CD4-positive, alpha-beta memory T cell (primary cell): ENCODE measurements at places on chromosomes 16 and 17. TPM values are rescaled to one million over a fixed set of nuclear protein-coding genes. Genes with fewer than 3 reads are reported as not detected.

GRCh38 chr17:81025741-81026129 lies 9.2 kb upstream of the BAIAP2 start:
- no peak for DNase-seq

DNA sequence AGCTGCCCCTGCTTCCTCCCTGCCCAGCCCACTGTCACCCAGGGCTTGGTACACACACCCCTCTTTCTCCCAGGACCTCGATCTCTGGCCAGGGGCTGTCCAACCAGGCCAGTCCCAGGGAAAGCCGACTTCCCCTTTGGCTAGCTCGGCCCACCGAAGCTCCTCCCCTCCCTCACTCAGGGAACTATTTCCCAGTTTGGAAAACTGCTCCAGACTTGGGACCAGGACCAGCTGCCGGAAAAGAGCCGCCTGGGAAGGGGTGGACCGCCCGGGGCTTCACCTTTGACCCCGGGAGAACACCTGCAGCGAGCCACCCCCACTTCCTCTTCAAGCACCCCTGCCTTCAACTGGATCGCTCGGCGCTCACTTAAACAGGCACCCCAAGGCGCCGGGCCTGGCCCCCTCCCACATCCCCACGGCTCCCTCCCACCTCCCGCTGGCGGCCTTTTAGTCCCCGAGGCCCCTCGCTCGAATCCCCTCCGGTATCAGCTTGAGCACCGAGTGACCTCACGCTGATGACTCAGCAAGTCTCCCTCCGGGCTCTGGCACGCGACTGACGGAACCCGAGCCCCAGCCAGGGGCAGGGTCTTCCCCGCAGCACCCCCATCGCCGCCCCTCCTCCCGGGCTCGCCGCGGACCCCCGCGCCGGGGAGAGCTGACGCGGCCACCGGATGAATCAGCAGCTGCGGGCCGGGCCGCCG lies 934 bp downstream of the MAFG start:
- DNase-seq: peak; percentile 43

- no peak for DNase-seq
Observed at GRCh38 chr16:25260416-25260815, 2.8 kb upstream of the ZKSCAN2 start.

- DNase-seq: peak; percentile 6
Observed at GRCh38 chr16:66274335-66275110, 92.0 kb upstream of the CDH5 start.

DNA sequence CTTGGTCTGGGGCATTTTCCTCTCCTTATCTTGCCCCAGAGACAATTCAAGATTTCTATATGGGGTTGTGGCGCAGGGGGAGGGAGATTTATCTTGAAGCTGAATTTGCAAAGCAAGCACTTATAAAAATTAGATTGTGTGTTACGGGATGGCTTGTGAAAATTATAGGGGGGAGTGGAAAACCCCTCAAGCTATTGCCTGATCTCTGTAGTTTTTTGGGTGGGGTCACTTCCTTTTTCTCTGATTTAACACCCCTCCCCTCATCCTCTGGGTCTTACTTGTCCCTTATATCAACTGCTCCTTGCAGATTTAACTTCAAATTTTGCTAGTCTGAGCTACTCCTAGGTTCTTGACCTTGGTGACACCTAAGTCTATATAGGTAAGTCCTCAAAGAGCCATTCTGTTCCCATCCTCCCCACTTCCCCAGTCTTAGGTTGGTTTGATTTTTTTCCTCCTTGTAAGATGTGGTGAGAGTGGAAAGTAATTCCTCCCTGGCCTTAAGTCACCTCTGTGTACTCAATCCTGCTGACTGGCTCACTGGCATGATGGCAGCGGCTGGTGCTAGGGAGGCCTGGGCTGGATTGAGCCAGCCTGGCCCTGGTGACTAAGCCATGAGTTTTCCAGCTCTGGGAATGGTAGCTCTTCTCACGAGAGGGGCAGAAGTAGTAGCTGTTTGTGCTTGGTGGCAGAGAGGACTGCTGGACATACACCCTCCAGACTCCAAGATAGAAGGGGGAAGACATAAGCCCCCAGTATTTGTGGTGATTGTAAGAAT lies 2.3 kb downstream of the ARL4D start:
- no peak for DNase-seq

DNA sequence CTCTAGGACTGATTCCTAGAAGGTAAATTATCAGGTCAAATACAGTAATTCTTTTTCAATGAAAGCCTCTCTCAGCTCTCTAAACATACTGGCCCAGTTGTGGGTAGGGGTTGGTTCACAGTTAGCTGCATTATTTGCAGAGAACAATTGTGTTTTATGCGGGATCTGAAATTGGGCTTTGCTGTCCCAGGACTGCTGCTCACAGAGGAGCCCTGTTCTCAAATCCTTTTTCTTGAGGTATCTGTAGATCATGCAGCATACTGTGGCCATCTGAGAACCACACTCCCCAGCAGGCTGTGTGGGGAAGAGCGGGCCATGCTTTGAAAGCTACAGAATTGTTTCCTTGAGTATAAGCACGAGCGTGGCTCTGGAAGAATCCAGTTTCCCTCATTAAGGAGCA lies 17.5 kb downstream of the MTHFSD start:
- DNase-seq: no peak

- DNase-seq: no peak
Observed at GRCh38 chr17:50764734-50765149, 2.6 kb downstream of the ANKRD40CL start.

- DNase-seq: no peak
Observed at GRCh38 chr16:15854906-15855703, 1.7 kb downstream of the MYH11 start.

- peak; percentile 56 for DNase-seq
Observed at GRCh38 chr17:79391376-79392233, 219.2 kb downstream of the RBFOX3 start.

DNA sequence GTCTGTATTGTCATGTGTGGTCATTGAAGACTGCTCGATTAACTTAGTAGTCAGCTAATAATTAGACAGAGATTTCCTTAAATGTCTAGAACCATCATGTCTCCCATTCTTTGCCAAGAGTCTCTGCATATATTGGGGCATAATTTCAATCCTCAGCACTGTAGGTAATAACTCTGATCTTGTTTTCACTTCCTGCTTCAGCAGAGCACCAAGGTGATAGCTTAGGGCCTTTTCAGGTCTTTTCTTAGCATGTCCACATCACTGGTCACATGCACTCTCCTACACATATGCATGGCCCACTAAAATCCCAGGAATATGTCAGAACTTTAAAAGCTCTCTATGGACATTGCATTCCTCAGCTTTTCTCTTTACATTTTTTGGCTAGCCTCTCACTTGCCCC lies 110.3 kb upstream of the NACA2 start:
- DNase-seq: no peak

- peak; percentile 22 for DNase-seq
Observed at GRCh38 chr17:3222505-3222904, 15.0 kb downstream of the OR1A1 start.

GRCh38 chr16:84782846-84783245 lies 36.9 kb upstream of the CRISPLD2 start:
- DNase-seq: no peak

- no peak for DNase-seq
Observed at GRCh38 chr17:67636834-67637520, 80.8 kb upstream of the NOL11 start.

DNA sequence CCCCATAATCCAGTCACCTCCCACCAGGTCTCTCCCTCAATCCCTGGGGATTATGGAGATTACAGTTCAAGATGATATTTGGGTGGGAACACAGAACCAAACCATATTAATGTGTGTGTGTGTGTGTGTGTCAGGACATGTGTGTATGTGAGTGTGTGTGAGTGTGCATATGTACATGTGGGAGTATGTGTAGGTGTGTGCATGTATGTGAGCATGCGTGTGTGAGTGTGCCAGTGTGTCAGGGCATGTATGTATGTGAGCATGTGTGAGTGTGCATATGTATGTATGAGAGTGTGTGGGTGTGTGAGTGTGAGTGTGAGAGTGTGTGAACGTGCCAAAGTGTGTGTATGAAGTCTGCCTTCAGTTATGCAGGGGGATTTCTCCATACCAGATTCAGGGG lies 37.8 kb downstream of the RGS9 start:
- no peak for DNase-seq

DNA sequence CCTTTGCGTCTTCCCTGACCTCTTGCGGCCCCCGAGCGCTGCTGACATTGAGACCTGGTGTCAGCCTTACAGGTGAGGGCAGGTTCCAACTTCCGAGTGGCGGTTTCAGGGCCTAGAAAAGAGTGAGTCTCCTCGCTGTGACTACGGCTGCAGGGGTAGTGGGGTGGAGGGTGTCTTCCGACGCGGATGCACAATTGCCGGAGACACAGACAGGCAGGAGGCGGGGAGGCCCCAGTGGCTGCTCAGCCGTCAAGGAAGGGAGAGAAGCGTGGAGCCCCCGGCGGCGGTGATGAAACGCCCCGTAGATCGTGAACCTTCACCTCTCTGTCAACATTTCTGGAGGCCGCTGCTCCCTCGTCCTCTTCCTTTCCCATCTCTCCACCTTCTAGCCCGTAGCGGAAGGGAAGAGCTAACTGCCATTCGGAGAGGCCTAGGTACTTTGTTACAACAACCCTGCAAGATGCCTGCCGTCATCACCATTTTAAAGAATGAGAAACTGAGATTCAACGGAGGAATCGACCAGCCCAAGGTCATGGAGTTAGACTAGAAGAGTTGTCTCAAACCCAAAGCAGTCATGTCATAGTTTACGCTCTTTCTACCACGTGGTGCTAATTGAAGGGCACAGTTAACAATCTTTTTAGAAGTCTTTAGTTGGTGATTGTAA lies 485 bp downstream of the DNAJA3 start:
- no peak for DNase-seq

DNA sequence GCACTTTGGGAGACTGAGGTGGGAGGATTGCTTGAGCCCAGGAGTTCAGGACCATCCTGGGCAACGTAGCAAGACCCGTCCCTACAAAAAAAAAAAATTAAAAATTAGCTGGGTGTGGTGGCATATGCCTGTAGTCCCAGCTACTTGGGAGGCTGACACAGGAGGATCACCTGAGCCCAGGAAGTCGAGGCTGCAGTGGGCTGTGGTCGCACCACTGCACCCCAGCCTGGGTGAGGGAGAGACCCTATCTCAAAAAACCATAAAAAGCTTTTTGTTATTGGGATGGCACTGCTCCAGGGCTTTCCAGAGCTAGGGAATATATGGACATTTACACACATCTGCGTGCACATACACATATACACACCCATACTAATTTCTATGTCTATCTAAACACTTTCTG lies 8.1 kb upstream of the ARMC5 start:
- no peak for DNase-seq

DNA sequence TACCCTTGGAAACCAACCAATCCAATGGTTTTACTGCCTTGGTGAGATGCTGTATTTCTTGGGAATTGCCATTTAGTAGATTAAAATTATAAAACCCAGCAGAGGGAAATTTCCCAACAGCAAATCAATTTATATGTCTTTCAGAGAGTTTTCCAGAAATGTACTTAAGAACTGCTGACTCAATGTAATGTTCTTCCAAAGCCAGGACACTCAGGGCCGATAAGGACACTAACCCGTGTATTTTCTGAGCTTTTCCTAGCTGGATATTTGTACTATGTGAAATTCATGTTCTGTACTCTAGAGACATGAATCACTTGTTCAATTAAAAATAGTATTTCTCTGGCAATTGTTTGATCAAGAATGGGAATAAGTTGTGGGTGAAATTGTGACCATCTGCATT lies 121.4 kb downstream of the KCNJ2 start:
- DNase-seq: no peak

Gene RNF157
- total RNA-seq: 22.5 TPM

Gene EME1
- total RNA-seq: 0.89 TPM

Gene DHODH
- 9.7 TPM for total RNA-seq

Gene PSMD11
- 68.2 TPM for total RNA-seq

Gene KRT16
- not detected for total RNA-seq

Gene MYH2
- not detected for total RNA-seq

Gene TEKT1
- total RNA-seq: not detected

Gene RNF227
- 7.4 TPM for total RNA-seq

Gene KDM8
- total RNA-seq: 28.6 TPM
